ENCODE measurements at places on chromosomes 16 and 17.

- DNase-seq = no peak
These were observed 4.5 kb upstream of the SNX20 start for GRCh38 chr16:50685462-50686063.

GRCh38 chr17:47669081-47669480 is 19.4 kb downstream of the KPNB1 start:
- DNase-seq = no peak

- DNase-seq = no peak
These were observed 9.0 kb downstream of the KRTAP9-7 start for GRCh38 chr17:41284546-41284945.

- no peak for DNase-seq
These were observed 70.4 kb upstream of the CACNG5 start for GRCh38 chr17:66764506-66764905.

GRCh38 chr17:68296217-68297191 is 5.2 kb downstream of the ARSG start:
- DNase-seq = no peak

- no peak for DNase-seq
These were observed 7.0 kb upstream of the ADAM11 start for GRCh38 chr17:44751806-44752205.
